ENCODE measurements at places on chromosomes 7 and 10. TPM values are rescaled to one million over a fixed set of nuclear protein-coding genes. Genes with fewer than 3 reads are reported as not detected.

DNA sequence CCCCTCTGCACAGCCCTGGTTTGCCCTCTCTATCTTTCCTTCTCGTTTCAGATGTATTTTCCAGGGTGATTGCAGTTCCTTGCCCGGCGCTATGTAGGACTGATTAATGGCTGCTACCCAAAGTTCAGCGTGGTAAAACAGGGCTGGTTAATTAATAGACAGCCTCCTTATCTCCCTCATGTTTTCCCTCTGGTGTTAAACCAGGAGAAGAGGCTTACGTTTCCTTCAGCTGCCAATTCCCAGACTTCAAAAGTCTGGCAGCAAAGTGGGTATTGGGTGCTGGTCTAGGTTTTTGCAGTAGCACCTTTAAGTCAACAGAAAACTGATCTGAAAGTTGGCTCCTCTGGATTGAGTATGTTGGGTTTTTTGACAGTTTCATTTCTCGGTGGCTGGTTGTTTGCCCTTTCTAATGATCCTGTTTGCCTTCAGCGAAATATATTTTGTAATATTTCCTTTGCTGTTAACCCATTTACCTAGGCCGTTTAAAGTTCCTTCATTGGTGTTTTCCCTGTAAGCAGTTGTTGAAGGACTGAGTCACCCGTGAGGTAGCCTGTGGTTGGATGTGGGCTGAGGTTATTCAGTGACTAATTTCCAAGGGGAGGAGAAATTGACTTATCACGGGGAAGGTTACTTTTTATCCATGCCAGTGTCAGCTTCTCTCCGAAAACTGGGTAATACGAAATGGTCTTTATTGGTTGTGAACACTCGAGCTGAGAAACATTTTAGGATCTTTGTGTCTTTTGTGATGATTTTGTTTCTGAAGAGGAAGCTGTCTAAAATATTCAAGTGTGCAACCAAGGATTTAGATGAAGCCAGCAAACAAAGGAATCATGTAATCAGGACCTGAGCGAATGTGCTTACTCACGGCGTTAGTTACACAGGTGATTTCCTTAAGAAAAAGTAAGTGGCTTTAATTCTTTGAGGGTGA, 257.2 kb downstream of the KIAA1217 start:
- H3K27me3 ChIP-seq, result no peaks in the 10 kb centered on the region
- no peaks in the 10 kb centered on the region for H3K36me3 ChIP-seq
- peak overlapping the region; percentile 84 for H3K4me3 ChIP-seq
- H3K4me1 ChIP-seq, result peaks cover 68% of the 10 kb centered on the region
- peak; percentile 91 for DNase-seq
- peak overlapping the region; percentile 99 for H3K27ac ChIP-seq

GRCh38 chr7:140349144-140349771, 49.1 kb downstream of the SLC37A3 start:
- H3K4me1 ChIP-seq, result no peaks in the 10 kb centered on the region
- H3K4me3 ChIP-seq, result no peak overlapping the region
- H3K27me3 ChIP-seq, result no peaks in the 10 kb centered on the region
- H3K27ac ChIP-seq, result no peak overlapping the region
- H3K36me3 ChIP-seq, result peaks cover 5% of the 10 kb centered on the region
- DNase-seq, result no peak

GRCh38 chr7:1204460-1205140, 28.1 kb upstream of the UNCX start:
- H3K36me3 ChIP-seq, result no peaks in the 10 kb centered on the region
- no peak for DNase-seq
- no peaks in the 10 kb centered on the region for H3K27me3 ChIP-seq

GRCh38 chr7:121214657-121215056, 114.1 kb upstream of the WNT16 start:
- H3K27me3 ChIP-seq, result no peaks in the 10 kb centered on the region
- no peak overlapping the region for H3K27ac ChIP-seq
- H3K36me3 ChIP-seq, result no peaks in the 10 kb centered on the region
- no peak for DNase-seq
- H3K4me1 ChIP-seq, result no peaks in the 10 kb centered on the region
- no peak overlapping the region for H3K4me3 ChIP-seq

GRCh38 chr10:82660986-82661385, 786.0 kb downstream of the NRG3 start:
- H3K4me1 ChIP-seq, result no peaks in the 10 kb centered on the region
- H3K27ac ChIP-seq, result no peak overlapping the region
- H3K4me3 ChIP-seq, result no peak overlapping the region
- no peak for DNase-seq
- no peaks in the 10 kb centered on the region for H3K36me3 ChIP-seq

- H3K36me3 ChIP-seq, result no peaks in the 10 kb centered on the region
- no peaks in the 10 kb centered on the region for H3K4me1 ChIP-seq
- no peak for DNase-seq
- H3K27me3 ChIP-seq, result peaks cover 13% of the 10 kb centered on the region
Measured at GRCh38 chr10:131675104-131675503, 225.7 kb upstream of the PPP2R2D start.

DNA sequence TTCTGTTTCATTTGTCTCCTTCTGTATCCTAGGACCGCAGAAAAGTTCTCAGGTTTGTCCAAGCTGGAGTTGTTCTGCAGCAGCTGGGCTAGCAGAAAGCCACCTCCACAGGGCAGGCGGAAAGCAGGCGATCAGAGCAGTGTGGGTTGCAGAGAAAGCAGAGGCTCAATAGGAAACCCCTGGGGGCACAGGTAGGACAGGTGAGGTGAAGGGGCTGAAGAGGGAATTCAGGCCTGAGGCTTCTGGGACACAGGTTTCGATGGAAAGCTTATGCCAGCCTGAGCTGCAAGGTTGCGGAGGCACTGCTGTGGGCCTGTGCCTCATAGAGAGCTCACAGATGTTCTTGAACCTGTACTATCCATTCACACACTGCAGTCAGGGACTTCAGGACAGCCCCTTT, 194.9 kb upstream of the TPK1 start:
- no peak overlapping the region for H3K27ac ChIP-seq
- no peak for DNase-seq
- no peaks in the 10 kb centered on the region for H3K36me3 ChIP-seq
- H3K4me1 ChIP-seq, result no peaks in the 10 kb centered on the region
- no peak overlapping the region for H3K4me3 ChIP-seq

GRCh38 chr10:47225928-47226645, 73.9 kb upstream of the GDF10 start:
- H3K27ac ChIP-seq, result no peak overlapping the region
- no peak for DNase-seq
- H3K36me3 ChIP-seq, result no peaks in the 10 kb centered on the region
- H3K4me3 ChIP-seq, result no peak overlapping the region
- no peaks in the 10 kb centered on the region for H3K4me1 ChIP-seq

GRCh38 chr7:42315103-42315502, 78.1 kb upstream of the GLI3 start:
- H3K4me3 ChIP-seq, result no peak overlapping the region
- peaks cover 27% of the 10 kb centered on the region for H3K4me1 ChIP-seq
- DNase-seq, result no peak
- H3K27me3 ChIP-seq, result no peaks in the 10 kb centered on the region
- no peak overlapping the region for H3K27ac ChIP-seq

DNA sequence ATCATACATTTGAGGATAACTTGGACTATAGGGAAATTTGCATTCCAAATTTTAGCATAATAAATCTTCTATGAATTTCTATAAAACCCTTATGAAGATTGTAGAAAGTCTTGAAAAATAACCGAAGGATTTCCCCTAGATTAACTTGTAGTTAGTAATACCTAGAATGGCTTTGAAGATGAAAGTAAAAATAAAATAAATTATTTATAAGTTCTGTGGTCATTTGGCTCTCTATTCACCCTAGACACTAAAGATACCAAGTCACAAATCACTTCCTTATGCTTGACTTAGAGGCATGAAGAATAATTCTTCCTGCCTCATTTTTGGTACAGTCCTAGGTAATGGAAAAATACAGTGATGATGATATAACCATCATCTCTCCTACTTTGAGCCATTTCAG, 79.3 kb downstream of the CSTF2T start:
- H3K4me1 ChIP-seq, result no peaks in the 10 kb centered on the region
- H3K27me3 ChIP-seq, result no peaks in the 10 kb centered on the region
- H3K4me3 ChIP-seq, result no peak overlapping the region
- no peaks in the 10 kb centered on the region for H3K36me3 ChIP-seq
- H3K27ac ChIP-seq, result no peak overlapping the region
- no peak for DNase-seq

DNA sequence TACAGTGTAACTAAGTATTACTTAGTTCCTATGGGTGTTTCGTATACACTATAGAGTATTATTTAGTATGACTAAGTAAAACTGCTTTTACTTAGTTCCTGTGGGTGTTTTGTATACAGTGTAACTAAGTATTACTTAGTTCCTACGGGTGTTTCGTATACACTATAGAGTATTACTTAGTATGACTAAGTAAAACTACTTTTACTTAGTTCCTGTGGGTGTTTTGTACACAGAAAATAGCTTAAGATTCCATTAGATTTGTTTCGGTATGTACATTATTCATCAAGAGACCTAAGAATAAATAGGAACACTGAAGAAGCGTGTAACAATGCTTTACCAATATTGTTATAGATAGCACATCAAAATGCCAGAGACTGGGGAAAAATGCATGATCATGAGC, 25.0 kb downstream of the IGF2BP3 start:
- DNase-seq, result peak; percentile 9
- H3K4me3 ChIP-seq, result no peak overlapping the region
- no peak overlapping the region for H3K27ac ChIP-seq
- no peaks in the 10 kb centered on the region for H3K4me1 ChIP-seq
- H3K36me3 ChIP-seq, result no peaks in the 10 kb centered on the region

GRCh38 chr7:80183900-80184685, 49.5 kb downstream of the GNAI1 start:
- no peaks in the 10 kb centered on the region for H3K27me3 ChIP-seq
- H3K4me1 ChIP-seq, result peaks cover 7% of the 10 kb centered on the region
- no peak overlapping the region for H3K27ac ChIP-seq
- no peak for DNase-seq
- no peak overlapping the region for H3K4me3 ChIP-seq

DNA sequence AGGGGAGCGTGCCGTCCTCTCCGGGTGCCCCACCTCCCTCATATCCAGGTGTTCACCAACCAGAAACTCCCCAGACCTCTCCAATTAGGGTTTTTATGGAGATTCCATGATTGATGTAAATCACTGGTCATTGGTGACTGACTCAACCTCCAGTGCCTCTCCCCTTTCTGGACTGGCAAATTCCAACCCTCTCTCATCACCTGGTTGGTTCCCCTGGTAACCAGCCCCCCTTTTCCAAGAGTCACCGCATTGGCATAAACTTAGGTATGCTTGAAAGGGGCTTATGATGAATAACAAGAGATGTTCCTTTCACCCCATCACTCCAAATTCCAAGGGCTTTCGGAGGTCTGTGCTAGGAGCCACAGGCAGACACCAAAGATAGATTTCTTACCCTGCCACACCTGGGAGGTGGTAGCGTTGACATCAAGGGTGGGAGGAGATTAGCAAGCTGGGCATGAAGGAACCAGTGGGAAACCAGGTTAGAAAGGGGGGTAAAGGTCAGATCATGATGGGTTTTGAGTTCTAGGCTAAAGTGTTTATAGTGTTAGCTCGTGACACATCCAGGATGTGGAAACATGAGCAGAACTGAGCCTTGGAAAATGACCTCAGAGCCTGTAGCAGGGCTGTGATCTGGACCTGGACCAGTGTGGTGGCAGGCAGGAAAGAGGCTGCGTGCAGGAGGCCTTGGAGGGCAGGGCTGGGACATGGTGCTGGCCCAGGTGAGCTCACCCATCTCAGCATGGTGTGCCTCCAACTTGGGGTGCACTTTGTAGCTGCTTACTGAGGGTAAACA, 45.1 kb downstream of the CAMK1D start:
- H3K4me3 ChIP-seq, result no peak overlapping the region
- H3K27me3 ChIP-seq, result no peaks in the 10 kb centered on the region
- no peaks in the 10 kb centered on the region for H3K36me3 ChIP-seq
- H3K27ac ChIP-seq, result peak overlapping the region; percentile 91
- peak; percentile 69 for DNase-seq

DNA sequence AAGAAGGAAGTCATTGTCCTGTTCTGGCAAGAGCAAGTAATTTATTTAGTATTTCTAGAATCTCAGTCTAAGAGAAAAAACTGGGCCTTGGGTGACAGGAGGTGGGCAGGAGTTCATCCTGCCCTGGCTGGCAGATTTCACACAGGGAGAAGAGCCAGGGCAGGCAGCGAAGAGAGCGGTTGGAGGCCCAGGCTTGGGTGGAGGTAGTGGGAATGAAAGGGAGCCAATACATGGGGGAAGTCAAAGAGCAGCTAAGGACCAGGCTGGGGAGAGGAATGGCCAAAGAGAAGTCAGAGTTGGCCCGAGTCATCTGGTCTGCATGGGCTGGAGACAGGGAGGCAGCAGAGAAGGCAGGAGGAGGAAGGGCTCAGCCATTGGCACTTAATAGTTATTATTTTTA, 51.4 kb downstream of the HECW1 start:
- DNase-seq, result no peak
- H3K27ac ChIP-seq, result peak overlapping the region; percentile 58
- no peak overlapping the region for H3K4me3 ChIP-seq
- H3K27me3 ChIP-seq, result no peaks in the 10 kb centered on the region

- no peak for DNase-seq
- no peaks in the 10 kb centered on the region for H3K36me3 ChIP-seq
- no peak overlapping the region for H3K4me3 ChIP-seq
- H3K27me3 ChIP-seq, result peaks cover 8% of the 10 kb centered on the region
- no peak overlapping the region for H3K27ac ChIP-seq
- H3K4me1 ChIP-seq, result no peaks in the 10 kb centered on the region
Measured at GRCh38 chr10:18829259-18829658, 170.0 kb downstream of the ARL5B start.

- no peak overlapping the region for H3K4me3 ChIP-seq
- no peaks in the 10 kb centered on the region for H3K4me1 ChIP-seq
- no peaks in the 10 kb centered on the region for H3K36me3 ChIP-seq
- no peak for DNase-seq
- no peaks in the 10 kb centered on the region for H3K27me3 ChIP-seq
Measured at GRCh38 chr10:12279281-12279680, 70.1 kb upstream of the CAMK1D start.

DNA sequence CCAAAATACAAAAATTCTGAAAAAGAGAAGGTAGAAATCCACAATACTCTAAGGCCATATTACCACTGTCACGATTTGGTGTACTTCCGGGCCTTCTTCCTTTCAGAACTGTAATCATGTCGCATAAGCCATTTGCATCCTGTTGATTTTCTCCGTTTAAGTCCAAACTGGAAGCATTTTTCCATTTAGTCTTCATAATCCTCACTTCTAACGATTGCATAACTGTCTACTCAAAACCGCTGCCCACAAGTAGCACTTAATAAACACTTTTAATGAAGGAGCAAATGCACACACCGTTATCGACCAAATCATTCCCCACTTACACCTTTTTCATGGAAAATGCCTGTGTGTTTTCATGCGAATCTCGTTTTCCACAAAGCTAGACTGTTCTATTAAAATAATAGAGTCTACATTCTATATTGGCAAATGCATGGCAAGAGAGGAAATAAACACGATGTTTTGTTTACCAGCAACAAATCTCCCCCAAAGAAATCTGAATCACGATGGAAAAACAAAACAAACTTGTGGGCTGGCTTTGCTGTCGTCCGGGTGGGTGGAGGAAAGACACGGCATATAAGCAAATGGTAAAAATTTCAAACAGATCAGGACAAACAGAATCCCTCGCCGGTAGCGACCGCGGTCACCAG, 1.0 kb downstream of the ATE1 start:
- H3K4me3 ChIP-seq, result peak overlapping the region; percentile 77
- no peaks in the 10 kb centered on the region for H3K36me3 ChIP-seq
- peak overlapping the region; percentile 94 for H3K27ac ChIP-seq

The CDK14 gene
- total RNA-seq, result 8.2 TPM

The TRIM73 gene
- 6.4 TPM for total RNA-seq

The CRPPA gene
- 0.75 TPM for total RNA-seq

The EVX1 gene
- total RNA-seq, result 0.35 TPM

The PON1 gene
- total RNA-seq, result not detected

The NXPH1 gene
- total RNA-seq, result not detected

The KAT6B gene
- 94.5 TPM for total RNA-seq

The NSMCE4A gene
- total RNA-seq, result 46.3 TPM

The ZNF365 gene
- 20.2 TPM for total RNA-seq

The ZNF488 gene
- 2.1 TPM for total RNA-seq

Data from PC-3 (cell line).